CD4-positive, CD25-positive, alpha-beta regulatory T cell (primary cell): ENCODE measurements at places on chromosomes 5 and 9.

- no peak for DNase-seq
Measured at GRCh38 chr5:107372723-107373450, 297.9 kb downstream of the EFNA5 start.

GRCh38 chr5:158436271-158437065 is 577.5 kb upstream of the CLINT1 start:
- no peak for DNase-seq

DNA sequence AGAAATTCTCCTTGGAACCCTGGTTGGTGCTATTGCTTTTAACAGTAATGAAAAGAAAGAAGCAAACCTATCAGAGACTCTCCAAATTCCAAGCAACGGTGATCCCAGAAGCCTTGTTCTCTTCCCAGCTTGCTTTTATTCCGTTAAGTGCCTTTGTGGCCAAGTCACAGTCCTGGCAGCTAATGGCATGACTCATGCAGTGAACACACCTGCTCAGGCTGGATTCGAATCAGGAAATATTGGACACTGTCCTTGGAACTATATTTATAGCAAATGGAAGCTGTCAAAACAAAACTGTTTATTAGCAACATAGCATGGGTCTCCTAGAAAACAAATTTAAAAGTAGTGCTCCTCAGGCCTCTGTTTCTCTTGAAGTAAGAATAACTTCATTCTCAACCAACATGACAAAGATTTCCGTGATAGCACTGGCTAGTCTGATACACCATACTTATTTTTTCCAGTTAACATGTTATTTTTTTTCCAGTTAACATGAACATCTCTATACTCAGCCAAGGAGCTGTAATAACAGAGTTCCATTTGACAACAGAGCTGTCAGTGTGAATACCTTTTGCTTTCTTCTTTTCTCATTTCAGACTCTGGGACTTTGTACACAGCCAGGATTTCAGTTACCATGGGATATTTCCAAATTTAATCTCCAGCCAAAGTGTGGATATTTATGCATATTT is 502.4 kb downstream of the GADD45G start:
- DNase-seq, result no peak

DNA sequence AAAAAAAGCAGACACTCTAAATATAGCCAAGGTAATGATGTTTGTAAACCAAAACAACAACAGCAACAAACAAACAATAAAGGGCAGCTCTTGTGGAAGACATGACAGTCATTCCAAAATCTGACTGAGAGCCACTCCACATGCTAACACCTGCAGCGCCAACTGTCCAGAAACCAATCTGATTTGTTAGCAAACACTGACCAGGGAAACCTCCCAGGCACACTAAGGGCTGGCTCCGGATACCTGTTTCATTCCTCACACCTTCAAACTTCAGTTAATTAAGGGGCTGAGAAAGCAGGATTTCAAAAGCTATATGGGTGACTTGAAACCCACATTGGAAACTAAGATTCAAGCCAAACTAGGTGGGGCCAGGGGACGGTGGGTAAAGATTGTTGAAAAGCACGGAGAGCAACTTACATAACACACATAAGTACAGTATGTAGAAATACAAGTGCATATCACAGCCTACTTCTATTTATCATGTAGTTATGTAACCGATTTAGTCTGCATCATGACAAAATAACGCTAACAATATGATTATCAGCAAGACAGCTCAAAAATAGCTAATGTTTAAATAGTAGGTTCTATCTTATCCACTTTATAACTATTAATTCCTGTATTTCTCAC is 203.6 kb downstream of the SEMA5A start:
- DNase-seq, result no peak

- DNase-seq, result no peak
Measured at GRCh38 chr5:152824316-152824715, 419.2 kb upstream of the NMUR2 start.

- no peak for DNase-seq
Measured at GRCh38 chr9:34086864-34087263, 38.2 kb upstream of the UBAP2 start.

GRCh38 chr9:76926324-76926741 is 20.4 kb upstream of the PRUNE2 start:
- DNase-seq, result no peak

- no peak for DNase-seq
Measured at GRCh38 chr5:19547640-19548039, 440.4 kb downstream of the CDH18 start.

DNA sequence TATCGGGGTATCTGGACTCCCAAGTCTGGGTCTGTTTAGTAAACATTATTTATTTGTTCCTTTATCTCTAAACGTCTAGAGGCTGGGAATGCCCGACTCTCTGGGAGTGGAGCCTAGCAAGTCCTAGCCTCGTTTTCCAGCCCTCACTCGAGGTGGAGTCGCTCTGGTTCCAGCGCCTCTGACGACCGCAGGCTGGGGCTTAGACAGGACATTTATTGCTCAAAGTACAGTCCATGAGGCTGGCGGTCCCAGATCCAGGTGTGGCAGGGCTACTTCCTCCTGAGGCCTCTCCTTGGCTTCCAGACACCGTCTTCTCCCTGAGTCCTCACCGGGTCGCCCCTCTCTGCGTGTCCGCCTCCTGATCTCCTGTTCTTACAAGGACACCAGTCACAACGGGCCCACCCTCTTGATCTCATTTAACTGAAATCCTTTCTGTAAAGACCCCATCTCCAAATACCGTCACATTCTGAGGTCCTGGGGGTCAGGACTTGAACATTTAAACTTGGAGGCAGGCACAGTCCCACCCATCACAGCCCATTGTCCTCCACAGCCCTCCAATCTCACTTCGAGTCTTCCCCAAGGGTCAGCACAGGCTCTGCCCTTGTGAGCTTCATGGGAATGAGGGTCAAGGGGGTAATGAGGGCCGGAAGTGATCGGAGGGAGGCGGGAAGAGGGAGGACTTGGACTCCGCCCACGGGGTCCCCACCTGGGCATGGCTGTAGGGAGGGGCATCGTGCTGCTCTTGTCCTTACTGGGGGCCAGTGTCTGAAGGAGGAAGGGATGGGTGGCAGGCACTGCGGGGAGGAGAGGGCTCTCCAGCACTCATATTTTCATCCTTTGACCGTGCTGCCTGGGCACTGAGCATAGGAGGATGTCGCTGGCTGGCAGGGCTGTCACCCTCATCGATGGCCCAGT is 12.2 kb upstream of the CLPTM1L start:
- DNase-seq, result no peak

DNA sequence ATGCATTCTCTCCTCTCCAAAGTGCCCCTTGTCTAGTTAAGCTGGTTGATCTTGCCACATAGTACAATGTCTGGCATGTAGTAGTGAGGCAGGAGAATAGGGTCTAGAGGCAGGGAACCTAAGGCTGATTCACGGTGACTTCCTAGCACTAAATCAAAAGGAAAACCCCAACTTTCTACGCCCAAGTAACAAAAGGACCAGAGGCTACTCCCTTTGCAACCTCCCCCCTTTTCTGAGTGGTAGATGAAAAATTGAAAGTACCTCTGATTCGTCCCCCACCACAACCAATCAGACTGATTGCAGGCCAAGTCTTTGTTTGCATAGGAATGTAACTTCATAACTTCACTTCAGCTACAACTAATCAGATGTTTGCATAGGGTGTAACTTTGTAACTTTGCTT is 278.8 kb downstream of the PSAT1 start:
- no peak for DNase-seq

- no peak for DNase-seq
Measured at GRCh38 chr5:107855171-107855570, 184.4 kb upstream of the EFNA5 start.

DNA sequence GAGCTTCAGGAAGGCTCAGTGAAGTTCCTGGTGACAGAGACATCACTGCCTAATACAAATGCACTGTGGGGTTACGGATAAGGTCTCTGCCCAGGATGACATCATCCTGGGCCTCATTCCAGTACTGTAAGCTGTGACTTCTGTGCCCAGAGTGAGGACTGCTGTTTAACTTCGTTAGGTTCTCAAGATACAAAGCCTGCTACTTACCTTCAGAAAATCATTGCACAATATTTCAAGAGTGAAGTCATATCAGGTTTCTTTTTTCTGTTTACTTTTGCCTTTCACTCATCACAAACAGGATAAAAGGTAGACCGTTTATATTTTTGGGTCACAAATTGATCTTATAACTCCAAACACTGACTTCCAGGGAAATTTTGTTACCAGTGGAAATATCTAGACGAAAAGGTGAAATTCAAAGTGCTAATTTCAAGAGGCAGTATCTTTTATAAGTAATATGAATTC is 241.2 kb downstream of the PIK3R1 start:
- DNase-seq, result no peak

- no peak for DNase-seq
Measured at GRCh38 chr5:159049844-159050315, 49.8 kb downstream of the EBF1 start.

- no peak for DNase-seq
Measured at GRCh38 chr5:61631438-61631941, 299.4 kb downstream of the ZSWIM6 start.

GRCh38 chr5:124858612-124859011 is 112.2 kb upstream of the ZNF608 start:
- DNase-seq, result no peak

GRCh38 chr5:146888351-146888978 is 9.9 kb upstream of the PPP2R2B start:
- DNase-seq, result no peak

- no peak for DNase-seq
Measured at GRCh38 chr9:89185980-89186379, 7.4 kb upstream of the SHC3 start.

DNA sequence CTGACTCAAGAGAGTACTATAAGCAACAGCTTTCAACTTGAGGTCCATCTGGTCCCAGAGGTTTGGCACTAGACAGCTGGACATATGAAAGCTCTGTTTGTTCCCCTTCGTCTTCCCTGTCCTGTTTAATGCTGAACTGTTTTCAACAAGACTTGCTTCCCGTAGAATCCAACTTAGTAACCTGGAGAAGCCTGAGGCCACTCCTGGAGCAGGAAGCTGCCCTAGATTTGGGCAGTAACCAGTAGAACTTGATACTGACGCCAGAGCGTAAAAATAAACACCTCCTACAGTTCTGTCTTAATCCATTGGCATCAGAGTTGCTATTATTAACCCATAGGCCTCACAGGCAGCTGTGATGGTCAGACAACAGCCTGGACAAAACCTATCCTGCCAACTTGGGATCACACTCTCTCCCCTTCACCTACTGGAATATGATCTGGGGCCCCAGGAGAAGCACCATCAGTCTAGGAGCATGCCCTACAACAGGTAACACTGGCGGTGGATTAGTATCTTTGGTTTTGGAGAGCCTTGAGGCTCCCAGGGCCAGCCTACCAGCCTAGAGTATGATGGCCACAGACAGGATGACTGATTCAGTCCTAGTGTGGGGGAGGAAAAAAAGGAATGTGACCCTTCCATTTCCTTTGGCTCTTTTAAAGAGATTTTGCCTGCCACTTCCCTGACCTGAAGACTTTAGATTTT is 29.2 kb downstream of the RUSC2 start:
- DNase-seq, result no peak

GRCh38 chr5:142637871-142638270 is 48.0 kb downstream of the FGF1 start:
- DNase-seq, result no peak

GRCh38 chr9:122789256-122790046 is 718 bp downstream of the OR5C1 start:
- DNase-seq, result no peak

GRCh38 chr9:92760070-92760469 is 4.6 kb downstream of the BICD2 start:
- DNase-seq, result no peak

DNA sequence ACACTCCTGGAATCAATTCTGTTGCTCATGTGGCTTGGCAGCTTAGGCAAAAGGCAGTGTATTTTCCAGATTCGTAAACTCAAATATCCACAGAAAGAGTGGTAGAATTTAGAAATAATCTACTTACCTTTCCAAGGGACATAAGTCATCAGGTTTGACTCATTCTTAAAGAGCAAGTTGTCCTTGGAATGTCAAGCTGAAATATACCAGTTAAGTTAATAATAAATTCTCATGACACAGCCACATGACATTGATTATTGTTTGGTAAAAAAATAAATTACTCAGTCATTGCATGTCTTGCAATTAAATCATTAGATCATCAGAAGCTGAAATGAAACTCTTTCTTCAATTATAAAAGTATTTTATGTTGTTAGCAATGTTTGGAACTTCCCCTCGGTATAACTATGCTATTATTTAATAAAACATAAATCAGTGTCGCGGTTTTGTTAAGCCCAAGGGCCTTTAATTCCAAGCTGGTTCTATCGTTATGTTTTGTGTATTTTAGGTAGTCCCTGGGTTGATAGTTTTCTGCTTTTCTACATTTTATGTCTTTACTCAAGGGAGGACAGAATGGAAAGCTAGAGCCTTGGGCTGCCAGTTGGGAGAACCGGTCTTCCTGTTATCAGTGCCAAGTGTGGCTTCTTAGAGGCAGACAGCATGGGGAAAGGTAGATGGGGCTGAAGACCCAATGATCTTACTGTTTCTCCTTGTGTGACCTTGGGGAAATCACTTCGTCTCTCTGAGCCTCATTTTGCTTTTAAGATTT is 79.3 kb upstream of the PRLR start:
- no peak for DNase-seq

GRCh38 chr9:95457769-95458168 is 59.0 kb downstream of the PTCH1 start:
- no peak for DNase-seq

- no peak for DNase-seq
Measured at GRCh38 chr9:99029083-99029645, 75.7 kb upstream of the TGFBR1 start.

DNA sequence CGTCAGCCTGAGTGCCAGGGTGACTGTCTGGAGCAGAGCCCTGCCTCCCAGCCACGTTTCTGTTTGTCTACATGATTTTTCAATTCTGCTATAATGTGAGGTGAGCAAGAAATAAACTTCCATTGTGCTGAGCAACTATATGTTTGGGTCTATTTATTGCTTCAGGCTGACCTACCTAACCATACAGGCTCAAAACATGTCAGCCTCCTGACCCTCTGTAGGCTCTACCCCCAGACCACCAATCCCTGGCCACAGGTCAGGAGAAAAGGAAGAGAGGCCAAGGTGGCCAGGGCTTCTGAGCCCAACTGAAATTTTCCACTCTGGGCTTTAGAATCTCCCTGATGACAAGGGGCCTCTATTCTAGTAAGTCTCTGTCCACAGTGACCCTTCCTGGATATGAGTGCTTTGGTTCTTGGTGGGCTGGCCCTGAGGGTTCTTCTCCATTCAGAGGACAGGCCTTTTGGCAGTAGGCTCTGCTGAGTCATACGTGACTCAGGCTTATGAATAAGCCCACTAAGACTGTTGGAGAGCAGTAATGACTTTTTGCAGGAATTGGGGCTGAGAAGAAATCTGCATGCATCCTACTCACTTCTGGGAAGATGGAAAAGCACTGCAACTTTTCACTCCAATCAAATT is 117.2 kb upstream of the TBCA start:
- no peak for DNase-seq

- DNase-seq, result no peak
Measured at GRCh38 chr5:17445185-17445584, 52.8 kb upstream of the TAF11L2 start.

- no peak for DNase-seq
Measured at GRCh38 chr9:19732441-19732951, 56.3 kb downstream of the SLC24A2 start.

- no peak for DNase-seq
Measured at GRCh38 chr5:128407944-128408343, 130.1 kb downstream of the FBN2 start.
